ENCODE measurements at places on chromosomes 5 and 9.

DNA sequence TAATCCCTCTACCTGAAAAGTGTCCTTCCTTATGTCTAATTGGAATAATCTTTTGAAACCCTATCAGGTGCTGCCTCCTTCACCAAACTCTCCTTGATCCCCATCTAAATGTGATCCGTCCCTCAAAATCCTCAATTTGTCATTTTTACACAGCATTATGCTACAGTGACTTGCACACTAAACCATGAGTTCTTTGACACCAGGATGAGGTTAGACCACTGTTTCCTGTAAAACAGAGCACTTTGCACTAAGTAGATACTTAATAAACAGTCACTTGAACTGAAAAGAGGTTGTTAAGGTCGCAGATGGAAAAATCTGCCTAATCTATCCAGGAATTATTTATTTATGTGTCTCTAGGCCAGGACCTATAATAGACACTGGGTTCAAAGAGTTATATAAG lies 44.2 kb upstream of the TLX3 start:
- no peak for DNase-seq

GRCh38 chr9:127005770-127006314 lies 91.3 kb downstream of the RALGPS1 start:
- DNase-seq: no peak

DNA sequence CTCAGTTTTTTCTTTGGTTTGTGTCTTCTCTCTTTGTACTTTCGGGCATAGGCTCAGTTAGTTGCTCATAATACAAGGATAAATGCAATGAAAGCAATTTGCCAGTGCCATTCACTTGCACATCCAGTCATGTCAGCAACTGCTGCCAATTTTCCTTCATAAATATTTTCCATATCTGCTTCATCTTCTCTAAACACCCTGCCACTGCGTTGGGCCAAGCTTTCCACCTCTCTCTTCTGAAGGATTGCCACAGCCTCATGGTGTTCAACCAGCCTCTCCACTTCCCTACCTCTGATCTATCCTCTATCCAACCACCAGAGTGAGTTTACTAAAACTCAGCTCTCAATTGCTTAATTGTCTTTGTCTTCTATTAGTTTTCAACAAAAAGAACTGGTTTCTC lies 192.5 kb upstream of the ZNF462 start:
- DNase-seq: no peak

DNA sequence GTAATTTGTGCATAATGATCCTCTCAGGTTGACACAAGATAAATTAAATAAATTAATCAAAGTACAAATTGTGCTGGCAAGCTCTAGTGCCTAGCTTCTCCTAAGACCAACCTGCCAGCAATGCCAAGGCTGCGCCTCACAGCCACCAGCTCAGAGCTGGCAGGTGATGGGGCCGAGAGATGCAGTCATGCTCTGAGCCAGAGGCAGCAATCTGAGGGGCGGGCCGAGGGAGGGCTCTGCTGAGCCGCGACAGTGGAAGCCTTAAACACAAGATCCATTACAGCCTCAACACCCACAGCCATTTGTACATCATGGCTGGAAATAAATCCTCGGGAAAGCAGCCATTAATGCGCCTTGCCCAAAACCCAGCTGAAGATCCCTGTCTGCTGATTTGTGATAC lies 20.3 kb downstream of the MED27 start:
- no peak for DNase-seq

DNA sequence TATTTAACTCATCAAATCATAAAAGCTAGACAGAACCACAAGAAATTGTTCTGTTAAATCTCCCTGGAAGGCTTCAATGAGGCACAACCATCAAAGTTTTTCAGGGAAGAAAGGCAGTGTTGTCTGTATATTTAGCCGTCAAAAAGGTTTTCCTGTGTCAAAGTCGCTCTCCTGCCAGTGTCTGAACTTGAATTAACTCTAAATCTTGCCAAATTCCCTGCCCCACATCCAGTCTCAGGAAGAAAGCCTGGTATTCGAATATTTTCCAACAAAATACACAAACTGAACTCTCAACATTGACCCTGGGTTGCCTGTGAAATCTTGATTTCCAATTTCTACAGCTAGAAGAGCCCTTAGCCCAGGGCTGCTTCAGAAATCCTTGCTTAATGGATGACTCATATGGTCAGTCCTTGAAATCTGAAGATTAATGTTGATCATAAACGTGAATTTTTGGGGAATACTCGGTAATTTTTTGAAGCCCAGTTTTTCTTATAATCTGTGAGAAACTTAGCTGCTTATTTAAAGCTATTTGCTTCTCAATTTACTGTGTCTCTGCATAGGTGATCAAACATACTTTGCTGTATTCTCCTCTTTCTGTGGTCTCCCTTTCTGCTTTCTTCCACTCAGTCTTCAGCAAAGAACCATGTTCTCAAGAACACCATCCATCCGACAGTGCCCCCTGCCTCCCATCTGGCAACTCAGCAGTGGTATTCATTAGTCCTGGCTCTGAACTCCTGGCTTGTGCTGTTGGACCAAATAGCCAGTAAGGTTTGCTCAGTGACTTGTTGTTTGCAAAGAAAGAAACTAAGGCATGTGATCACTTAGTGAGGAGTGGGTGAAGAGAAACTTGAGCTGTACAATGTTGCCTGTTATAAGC lies 58.9 kb downstream of the NREP start:
- DNase-seq: no peak

GRCh38 chr5:32709750-32710549 lies 1.2 kb upstream of the NPR3 start:
- no peak for DNase-seq

- DNase-seq: no peak
These were observed 146.8 kb downstream of the ATPSCKMT start for GRCh38 chr5:10102706-10103497.

GRCh38 chr5:134975843-134976242 lies 8.1 kb downstream of the CATSPER3 start:
- no peak for DNase-seq

GRCh38 chr5:168014433-168015123 lies 276.9 kb upstream of the WWC1 start:
- no peak for DNase-seq

DNA sequence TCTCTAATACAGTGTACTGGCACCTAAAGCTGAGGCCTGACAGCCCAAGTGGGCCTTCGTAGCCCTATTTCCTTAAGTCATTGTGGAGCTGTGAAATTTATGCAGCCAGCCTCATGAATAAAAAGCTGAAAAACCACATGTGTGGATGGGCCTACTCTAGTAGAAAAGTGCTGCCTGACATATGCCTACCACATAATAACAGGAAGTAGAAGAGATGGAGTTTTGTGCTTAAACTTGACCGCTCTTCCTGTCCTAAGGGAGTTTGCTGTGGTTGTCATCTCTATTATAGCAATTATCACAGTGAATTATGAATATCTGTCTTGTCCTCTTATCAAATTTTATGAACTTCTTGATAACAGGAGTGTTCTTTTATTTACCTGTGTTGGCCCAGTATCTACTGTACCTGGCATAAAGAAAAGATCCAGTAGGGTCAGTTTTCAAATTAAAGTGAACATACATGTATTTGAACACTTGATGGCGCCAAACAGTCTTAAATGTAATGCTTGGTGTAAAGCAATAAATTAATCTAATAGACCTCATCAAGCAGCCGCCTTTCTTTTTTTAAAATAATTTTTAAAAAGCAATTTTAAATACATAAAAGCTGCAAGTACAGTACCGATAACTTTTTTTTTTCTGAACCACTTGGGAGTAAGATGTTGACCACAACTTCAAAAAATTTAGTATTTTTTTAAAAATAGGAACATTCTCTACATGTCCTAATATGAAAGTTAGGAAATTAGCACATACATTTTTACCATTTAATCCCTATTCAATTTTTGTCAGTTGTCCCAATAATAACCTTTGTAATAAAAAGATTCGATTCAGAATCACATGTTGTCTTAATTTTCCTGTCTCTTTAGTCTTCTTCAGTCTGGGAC lies 51.0 kb downstream of the FKTN start:
- no peak for DNase-seq

DNA sequence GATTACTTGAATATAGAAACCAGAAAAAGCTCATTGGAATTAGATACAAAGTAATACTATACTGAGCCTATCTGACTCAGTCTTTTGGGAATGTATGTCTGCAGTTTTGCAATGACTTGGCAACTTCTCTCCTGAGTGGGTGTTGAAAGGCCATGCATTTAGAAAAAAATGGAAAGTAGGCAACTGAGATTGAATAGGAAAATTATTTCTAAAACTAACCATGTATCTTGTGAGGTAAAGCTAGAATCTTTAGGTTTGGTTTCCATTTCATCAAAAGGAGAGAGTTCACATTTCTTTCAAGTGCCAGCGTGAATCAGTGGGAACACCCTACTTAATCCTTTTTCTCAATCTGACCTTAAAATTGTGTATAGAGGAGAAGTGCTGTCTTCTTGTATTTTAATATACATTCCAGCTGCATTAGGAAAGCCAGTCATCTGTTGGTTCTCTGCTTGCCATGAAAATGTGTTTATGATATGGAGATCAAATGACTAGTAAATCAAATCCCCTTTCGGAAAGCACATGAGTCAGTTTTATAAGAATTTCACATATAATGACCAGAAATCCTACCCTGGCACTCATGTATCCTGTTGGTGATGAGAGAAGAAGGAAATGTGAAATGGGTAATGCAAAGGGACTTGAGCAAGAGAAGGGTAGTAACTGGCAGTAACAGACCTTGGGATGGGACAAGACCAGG lies 30.4 kb downstream of the NFX1 start:
- no peak for DNase-seq
